Cerebellum (tissue), 4 donors: ENCODE measurements at places on chromosomes 13 and 19. TPM values are rescaled to one million over a fixed set of nuclear protein-coding genes. Genes with fewer than 3 reads are reported as not detected.

Gene CEACAM5
- 0.45 TPM for total RNA-seq

GRCh38 chr13:45362939-45363338 is 22.0 kb upstream of the TPT1 start:
- no peak for DNase-seq

DNA sequence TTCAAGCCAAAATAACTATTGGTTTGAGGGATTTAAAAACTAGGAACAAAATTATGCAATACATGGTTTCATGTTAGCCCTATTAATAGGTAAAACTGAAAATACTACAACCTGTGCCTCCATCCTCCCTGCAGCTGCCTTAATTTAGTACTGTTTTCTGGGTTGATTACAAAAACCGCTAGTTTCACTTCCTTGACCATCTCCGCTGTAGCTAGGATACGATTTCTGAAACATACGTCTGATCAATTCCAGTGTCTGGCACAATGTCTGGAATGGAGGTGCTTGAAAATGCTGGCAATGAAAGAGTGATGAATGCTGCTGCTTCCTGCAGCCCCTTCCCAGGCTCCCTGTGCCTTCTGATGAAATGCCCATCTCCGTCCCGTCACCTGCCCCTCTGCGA is 273.5 kb downstream of the SHISA2 start:
- DNase-seq: no peak

- DNase-seq: no peak
Measured at GRCh38 chr13:105118426-105118985, 1417.0 kb downstream of the EFNB2 start.

- no peak for DNase-seq
Measured at GRCh38 chr19:9043524-9043923, 33.3 kb upstream of the MUC16 start.

Gene SIGLEC14
- 1.6 TPM for total RNA-seq

DNA sequence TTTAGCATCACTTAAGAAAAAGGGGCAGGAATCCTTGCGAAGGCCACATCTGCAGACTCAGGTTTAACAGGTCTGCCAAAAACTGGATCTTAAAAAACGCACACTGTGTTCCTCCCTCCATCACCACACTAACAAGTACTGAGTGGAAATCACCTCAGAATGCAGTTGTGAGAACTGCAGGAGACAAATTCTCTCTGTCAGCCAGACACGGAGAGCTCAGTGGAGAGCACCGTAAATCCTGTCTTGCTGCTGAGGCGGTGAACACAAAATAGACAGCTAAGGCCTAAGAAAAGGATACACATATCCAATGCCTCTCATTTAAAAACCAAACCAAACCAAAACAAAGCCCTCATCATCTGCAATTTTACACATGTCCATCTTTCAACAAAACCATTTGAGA is 1287.6 kb downstream of the EFNB2 start:
- no peak for DNase-seq

GRCh38 chr19:55467236-55468053 is 2.9 kb upstream of the C19orf85 start:
- peak; percentile 70 for DNase-seq

- no peak for DNase-seq
Measured at GRCh38 chr19:16535381-16535780, 6.9 kb downstream of the CHERP start.

DNA sequence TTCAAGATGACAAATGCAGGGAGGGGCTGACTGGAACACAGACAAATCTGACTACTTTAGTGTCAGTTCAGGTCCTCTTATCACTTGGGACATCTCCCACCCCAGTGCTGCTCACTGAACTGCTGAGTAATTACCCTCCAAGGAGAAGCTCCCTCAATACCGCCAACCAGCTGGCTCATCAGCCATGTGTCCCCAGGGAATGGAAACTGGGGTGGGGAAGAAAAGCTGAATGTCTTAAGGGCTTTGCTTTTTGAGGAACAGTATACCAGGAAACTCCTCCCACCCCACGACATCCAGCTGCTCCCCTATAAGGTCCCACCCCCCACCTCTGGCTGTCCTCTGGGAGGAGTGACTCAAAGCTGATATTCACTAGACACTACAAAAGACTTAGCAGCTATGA is 2.0 kb downstream of the ZNF823 start:
- no peak for DNase-seq

Gene KPTN
- 5.9 TPM for total RNA-seq

DNA sequence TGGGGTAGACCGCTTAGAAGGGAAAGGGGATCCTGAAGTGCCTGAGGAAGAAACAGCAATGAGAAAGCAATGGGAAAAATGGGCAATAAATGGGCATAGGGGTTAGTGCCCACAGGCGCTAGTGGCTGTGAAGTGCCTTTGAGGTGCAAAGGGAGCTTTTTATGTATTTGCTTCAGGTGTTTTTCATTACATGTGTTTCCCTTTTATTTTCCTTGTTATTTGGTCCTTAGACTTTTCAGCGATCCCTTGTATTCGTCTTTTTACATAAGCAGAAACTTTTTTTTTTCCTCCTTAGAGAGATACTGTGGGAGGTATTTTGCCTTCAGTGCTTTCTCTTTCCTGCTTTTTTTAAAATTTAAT is 19.6 kb downstream of the NFIX start:
- no peak for DNase-seq

DNA sequence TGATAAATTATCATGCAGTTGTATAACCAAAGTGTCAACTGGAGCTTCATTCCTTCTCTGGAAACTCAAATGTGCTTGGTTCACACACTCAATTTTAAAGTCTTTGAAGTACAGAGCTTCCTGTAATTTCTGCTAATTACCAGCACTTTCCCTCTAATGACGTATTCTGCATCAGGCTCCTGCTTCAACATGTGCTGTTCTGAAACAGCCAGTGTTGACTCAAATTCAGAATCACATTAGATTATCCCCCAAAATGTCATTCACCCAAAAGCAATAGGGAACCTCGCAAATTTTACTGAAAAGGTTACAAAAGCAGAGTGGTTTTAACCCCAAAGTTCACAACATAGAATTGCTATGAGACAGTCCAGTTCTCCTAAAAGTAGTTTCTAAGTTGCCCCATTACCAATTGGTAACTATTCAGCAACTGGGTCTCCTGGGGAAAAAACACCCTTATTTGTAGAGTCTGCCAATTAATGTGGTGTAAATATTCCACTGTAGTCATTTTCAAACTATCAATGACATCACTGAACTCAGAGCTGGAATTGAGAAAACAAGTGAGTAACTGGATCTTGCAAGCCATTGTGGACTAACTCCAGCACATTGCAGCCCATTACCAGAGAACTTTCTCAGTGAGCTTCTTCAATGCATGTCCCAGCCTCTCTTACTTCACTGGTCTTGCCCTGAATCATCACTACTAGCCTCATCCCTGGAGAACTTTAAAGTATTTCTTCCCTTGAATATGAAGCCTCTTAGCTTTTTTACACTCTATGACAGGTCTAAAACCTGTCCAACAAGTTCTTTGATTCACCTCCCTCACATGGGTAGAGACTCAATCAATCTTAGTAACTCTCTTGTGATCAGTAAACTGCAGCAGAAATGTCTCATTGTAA is 955.4 kb downstream of the EFNB2 start:
- no peak for DNase-seq
